Right kidney (tissue), 9 donors: ENCODE measurements at places on chromosomes 1 and 21.
A peak's percentile ranks its signal among the peaks of the same experiment; 100 is the strongest.

GRCh38 chr1:65002156-65002507 lies 35.8 kb upstream of the JAK1 start:
- DNase-seq, result no peak

DNA sequence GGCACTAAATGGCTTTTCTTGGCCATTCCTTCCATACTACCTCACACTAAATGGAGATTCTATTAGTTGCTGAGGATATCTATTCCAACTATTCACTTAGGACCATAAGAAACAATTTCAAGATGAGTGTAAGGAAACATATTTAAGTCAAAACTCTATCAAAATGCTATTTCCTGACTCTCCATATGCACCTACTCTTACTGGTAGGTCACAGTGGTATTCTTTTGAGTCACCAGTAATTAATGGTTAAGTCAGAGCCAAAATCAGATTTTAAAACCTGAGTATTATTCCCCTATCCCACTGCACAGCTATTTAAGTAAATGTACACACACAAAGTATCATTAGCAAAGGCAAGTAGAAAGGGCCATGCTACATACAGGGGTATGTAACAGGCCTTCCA lies 50.3 kb downstream of the ARID4B start:
- no peak for DNase-seq

DNA sequence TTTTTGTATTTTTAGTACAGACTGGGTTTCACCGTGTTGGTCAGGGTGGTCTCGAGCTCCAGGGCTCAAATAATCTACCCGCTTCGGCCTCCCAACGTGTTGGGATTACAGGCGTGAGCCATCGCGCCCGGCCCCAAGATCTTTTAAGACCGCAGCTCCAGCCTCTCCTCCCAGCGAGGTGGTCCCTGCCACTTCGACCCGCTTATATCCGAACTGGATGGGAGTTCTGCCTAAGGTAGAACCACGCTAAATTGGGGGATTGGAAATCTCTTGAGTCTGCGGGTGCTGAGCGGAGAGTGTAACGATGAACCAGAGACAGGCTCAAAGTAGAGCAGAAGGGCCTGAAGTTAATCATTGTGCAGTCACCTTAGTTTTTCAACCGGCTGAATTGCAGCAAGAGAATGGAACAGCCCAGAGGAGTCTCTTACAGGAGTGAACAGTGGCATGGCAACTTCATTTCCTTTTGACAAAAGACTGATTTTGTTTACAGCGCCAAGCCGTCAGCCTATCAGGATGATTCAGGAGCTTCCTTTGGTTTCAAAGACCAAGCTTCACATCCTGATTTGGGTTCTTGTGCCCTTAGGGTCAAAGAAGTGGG lies 726 bp upstream of the CYB5R1 start:
- peak; percentile 82 for DNase-seq

DNA sequence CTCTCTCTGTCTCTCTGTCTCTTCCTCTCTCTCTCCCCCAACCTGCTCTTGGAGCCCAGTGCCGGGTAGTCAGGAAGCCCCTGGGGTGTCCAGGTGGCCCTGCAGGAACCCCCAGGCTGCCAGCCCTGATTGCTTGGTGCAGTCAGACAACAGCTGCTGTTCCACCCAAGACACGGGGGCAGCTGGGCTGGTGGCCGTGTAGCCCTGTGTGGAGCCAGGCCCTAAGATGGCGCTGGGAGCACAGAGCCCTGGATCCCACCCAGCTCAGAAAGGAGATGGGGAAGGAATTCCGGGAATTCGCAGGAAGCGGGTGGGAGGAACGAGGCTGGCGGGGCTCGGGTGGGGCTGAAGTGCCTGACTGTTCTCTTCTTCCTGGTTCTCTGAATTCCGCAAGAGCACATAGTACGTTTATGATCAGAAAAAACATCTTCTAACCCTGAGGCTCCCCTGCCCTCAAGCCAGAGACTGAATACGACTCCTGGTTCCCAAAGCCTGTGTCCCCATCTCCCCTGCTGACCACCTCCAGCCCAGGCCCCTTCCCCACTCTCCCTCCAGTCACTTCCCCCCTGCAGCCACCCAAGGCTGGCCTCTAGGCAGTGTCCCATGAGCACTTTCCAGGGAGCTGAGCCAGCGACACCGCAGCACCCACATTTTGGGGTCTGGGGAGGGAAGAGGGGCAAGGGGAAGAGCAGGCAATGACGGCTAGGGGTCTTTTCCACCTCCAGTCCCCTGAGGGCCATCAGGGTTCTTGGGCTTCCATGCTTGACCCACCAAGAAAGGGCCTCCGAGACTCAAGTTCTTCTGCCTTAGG lies 55.0 kb downstream of the WNT9A start:
- DNase-seq, result no peak

- no peak for DNase-seq
These were observed 31.3 kb downstream of the MAN1C1 start for GRCh38 chr1:25647863-25648262.

DNA sequence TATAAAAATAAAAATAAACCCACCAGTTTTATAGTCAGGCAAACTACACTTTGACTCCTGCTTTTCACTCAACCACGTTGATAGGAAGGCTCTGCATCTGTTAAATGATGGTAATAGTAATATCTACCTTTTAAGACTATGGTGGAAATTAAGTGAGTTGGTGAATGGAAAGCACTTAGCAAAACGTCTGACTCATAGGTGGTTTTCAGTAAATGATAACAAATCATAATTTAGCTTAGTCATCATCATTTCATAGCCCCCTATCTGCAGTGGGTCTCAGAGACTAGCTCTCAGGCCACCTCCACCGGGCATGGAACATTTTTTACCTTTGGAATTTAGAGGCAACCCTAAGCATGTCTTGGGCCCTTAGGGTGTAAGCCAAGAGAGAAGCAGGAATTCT lies 160.0 kb downstream of the PDE4B start:
- DNase-seq, result no peak

DNA sequence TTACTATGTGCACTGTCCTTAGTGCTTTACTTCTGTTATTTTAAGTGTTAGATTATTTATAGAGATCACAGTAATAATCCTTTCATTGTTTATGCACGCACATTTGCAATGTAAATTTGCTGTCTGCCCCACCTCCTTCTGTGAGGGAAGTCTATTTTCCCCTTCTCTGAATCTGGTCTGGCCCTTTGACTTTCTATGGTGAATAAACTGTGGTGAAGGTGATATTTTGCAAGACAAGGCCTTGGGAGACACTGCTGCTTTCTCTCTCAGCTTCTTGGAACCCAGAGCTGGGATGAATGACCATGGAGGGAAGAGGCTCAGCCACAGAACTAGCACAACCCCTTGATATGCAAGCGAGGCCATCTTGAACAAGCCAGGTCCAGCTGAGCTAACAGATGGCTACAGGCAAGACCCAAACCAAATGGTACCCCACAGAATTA lies 156.3 kb downstream of the ST6GALNAC3 start:
- DNase-seq, result no peak

DNA sequence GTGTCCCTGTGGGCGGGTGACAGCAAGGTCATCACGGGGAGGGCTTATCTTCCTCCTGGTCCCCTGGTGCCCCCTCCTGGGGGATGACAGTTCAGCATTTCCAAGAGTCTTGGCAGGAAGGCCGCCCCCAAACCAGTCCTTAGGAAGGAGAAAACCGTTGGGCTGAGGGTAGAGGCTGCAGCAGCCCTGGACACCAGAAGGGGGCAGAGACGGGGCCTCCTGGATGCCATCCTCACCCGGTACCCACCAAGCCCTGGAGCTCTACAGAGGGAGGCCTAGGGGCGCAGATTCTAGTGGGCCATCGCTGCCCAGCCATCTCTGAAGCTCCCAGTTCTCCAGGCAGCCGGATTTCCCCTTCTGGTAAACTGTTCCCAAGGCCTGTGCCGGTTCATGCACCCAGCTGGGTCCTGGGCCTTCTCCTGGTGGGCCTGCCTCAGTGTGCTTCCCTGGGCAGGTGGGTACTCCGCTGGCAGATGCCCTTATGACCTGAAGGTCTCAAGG lies 14.8 kb upstream of the ZNF669 start:
- DNase-seq, result no peak

DNA sequence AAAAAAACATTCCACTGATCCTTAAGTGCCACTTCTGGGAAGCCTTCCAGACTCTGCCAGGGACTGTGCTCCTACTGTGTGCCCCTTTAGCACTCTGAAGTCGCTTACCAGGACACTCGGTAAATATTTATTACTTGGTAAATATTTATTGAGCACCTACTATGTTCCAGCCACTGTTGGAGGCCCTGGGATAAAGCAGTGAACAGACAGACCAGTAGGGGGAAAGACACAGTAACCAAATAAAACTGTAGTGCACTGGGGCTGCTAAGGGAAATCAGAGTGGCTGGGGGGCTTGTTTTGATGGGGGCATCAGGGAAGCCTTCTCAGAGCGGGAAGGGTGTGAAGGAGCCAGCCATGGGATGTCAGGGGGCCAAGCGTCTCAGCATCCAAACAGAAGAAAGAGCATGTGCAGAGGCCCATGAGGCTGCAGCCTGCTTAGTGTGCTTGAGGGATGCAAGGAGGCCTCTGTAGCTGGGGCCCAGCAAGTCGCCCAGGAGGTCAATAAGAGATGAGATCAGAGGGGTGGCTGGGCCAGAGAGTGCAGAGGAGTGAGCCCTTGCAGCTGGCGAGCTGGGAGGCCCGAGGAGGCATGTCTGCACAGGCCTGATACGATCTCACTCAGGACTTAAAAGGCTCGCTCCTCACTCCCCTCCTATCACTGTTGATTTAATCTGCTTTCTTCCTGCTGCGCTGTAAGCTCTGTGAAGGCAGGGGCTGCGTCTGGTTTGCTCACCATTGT lies 28.6 kb downstream of the KAZN start:
- DNase-seq, result peak; percentile 33

- DNase-seq, result no peak
These were observed 7.7 kb downstream of the AHDC1 start for GRCh38 chr1:27596261-27596660.

DNA sequence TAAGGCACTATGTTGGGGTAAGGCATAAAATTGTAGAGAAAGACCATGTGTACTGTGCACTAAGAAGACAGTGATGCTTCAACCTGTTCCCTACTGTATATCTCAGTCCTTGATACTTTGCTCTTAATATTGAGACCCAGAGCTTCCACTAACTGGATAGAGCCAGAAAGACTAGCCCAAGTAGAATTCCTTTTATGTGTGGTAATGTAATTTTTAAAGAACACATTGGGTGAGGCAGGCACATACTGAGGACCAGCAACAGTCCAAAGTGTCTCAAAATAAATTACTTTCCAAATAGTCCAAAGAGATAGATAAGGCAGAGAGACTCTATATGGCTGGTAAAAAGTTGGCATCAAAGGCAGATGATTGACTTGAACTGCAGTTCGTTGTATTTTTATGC lies 31.4 kb upstream of the MROH9 start:
- DNase-seq, result no peak

- no peak for DNase-seq
These were observed 50.7 kb upstream of the CACYBP start for GRCh38 chr1:174949061-174949460.

GRCh38 chr1:170001266-170001665 lies 73.2 kb downstream of the KIFAP3 start:
- no peak for DNase-seq

DNA sequence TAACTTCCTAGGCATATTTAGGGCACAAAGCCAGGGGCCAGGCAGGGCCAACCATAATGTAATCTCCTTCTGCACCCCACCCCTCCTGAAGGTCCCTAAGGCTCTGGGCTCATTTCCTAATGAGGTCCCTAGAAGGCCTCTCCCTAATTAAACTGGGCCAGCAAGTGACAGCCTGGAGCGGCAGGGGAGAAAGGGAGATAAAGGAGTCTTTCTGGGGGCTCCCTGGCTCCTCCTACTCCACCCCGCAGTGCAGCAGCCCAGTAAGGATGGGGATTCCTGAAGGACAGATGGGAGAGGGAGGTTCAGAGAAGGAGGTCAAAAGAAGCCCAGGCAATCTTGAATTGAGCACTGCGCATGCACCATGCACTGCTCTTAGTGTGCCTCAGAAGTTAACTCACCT lies 12.8 kb downstream of the LRP8 start:
- DNase-seq, result no peak

DNA sequence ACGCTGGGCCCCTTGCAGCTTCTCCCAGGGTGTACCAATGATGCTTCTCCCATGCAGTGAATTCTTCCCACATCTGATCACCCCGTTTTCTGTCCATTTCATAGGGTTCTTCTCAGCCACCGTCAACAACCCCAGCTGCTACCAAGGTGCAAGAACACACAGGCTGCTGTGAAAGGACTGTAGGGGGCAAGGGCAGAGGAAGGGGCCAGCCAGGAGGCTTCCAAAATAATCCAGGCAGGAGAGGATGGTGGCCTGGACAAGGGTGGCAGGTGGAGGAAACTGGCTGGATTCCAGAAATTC lies 113.3 kb upstream of the WNT4 start:
- no peak for DNase-seq

- no peak for DNase-seq
These were observed 3.6 kb downstream of the LEPR start for GRCh38 chr1:65423884-65424572.

GRCh38 chr1:15826810-15827507 lies 19.5 kb upstream of the UQCRHL start:
- no peak for DNase-seq

DNA sequence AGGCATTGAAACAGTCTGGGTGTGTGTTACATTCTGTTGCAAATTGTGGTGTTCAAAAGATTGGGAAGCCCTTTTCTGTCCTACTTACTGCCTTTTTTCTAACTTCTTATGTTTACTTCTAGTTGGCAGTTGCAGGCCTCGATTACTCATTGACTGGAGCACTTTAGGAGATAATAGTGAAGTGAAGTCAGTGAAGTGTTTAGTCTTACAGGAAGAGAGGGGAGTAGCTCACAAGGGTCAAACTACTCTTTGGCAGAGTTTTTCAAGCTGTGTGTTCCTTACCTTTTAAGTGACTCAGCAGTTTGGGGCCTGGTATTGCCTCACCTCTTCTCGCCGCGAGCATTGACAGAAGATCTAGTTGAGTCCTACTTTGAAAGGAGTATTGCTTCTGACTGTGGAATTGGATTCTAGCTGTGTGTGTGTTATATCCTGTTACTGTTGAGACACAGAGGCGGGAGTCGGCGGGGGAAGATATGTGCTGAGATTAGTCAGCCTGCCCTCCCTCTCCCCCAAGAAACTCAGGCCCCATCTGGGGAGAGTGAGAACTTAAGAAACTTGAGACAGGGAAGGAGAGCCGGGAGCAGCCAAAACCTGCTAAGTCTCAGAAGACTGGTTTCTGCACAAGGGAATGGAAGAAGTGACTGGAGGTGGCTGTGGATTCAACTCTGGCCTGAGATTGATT lies 19.3 kb downstream of the AHCYL1 start:
- DNase-seq, result peak; percentile 56
